ENCODE measurements at places on chromosomes 5 and 9. TPM values are rescaled to one million over a fixed set of nuclear protein-coding genes. Genes with fewer than 3 reads are reported as not detected.
A peak's percentile ranks its signal among the peaks of the same experiment; 100 is the strongest.

The SMARCA2 gene
- polyA plus RNA-seq: 105 TPM

The MSMP gene
- not detected for polyA plus RNA-seq

The INSL6 gene
- 0.54 TPM for polyA plus RNA-seq

GRCh38 chr5:2904399-2904798 lies 152.9 kb upstream of the IRX2 start:
- no peak for DNase-seq

The PCDHGB6 gene
- polyA plus RNA-seq: 8.3 TPM

DNA sequence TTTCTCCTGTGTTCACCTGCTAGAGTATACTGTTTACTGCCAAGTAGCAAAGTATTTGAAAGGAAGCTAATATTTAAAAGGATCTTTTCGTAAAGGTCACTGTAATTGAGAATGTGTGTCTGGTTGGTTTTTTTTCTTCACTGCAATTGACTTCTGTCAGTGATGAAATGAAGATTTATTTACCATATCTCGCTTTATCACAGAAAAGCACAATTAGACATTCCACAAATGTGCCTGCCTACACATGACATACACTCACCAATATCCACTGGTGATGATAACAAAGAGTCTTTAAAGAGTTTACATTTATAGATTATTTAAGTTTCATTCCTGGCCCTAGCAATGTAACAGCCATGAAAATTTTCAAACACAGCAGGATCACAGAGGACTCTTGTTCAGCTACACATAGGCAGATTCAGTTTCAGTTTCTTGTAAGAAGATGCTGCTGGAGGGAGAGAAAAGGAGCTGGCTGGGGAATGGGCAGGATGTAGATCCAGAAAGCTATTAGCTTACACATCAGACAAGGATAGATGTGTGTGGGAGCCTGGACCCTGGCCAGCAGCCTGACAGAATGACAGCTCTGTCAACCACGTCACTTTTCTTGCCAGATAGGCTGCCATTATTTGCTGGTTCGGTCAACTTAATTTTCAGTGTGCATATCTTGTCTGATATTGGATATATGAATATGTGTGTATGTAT lies 104.0 kb downstream of the GDNF start:
- no peak for DNase-seq

DNA sequence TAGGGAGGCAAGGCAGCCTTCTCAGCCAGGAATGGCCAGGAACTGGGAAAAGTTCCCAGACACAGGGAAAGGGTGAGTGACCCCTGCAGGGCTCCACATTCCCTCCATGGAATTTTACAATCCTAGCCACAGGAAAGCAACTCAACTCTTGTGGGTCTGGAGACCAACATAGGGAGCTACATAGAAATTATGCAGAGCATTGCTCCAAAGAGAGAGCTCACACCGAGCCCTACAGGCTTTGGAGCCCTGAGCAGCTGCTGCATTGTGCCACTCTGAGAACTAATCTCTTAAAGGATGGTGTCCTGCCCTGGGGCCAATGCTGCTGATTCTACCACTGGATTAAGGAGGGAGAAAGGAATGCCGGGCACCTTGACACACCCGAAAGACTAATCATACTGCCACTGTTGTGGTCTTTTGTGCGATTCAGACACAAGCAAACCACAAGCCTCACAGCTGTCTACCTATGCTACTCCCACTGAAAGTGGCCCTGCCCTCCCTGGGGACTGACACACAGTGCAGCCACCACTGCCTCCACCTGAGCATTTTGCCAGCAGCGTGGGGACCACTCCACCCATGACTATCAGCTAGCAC lies 1089.8 kb upstream of the NUDT12 start:
- DNase-seq: no peak

GRCh38 chr9:85610074-85610860 lies 131.5 kb downstream of the AGTPBP1 start:
- peak; percentile 73 for DNase-seq

DNA sequence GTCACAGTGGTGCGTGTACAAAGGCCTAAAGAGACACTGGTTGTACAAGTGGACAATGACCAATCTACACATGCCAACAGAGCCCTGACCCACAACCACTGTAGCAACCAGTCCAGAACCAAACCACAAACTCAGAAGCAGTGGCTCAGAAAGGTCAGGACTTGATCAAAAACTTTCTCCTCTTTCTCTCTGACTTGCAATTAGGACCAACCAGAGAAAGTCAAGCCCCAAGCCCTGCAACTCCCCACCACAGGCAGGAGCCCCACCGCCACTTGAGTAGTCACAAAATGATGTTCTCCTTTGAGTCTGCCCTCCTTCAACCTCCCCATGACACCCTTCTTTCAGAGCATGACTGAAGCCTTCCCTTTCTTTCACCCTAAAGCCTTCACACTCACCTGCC lies 291.8 kb downstream of the CDH10 start:
- DNase-seq: no peak

GRCh38 chr5:156438076-156438475 lies 111.1 kb downstream of the SGCD start:
- DNase-seq: no peak

- DNase-seq: no peak
Observed at GRCh38 chr5:7762267-7762666, 88.7 kb downstream of the CFAP90 start.

The TMEM215 gene
- 0.26 TPM for polyA plus RNA-seq

DNA sequence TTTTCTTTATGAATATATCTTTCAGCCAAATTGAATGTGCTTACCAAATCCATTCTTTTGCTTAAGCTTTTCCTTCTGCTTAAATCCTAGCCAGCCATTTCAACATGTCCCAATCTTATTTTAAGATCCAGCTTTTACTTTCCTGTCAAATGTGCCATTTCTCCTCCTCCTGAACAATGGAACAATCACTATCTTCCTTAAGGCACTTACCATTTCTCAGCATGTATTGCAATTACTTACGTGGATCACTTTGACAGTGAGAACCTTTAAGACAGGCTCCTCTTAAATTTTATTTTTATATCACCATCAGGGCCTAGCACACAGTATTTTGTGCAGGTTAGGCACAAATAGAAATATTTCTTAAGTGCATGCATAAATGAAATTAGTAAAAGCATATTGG lies 4.4 kb upstream of the CDO1 start:
- DNase-seq: no peak

DNA sequence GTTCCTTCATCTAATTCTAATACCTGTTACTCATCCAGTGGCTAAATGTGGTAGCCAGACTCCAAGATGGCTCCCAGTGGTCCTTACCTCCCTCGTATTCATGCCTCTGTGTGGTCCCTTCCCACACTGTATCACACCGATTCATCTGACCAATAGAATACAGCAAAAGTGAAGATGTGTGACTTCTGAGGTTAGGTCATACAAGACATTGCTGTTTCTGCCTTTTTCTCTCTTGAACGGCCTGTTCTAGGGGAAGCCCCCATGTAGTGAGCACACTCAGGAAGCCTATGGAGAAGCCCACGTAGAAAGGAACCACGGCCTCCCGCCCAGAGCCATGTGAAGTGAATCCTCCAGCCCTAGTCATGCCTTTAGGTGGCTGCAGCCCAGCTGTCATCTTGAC lies 9.4 kb upstream of the C5 start:
- no peak for DNase-seq

DNA sequence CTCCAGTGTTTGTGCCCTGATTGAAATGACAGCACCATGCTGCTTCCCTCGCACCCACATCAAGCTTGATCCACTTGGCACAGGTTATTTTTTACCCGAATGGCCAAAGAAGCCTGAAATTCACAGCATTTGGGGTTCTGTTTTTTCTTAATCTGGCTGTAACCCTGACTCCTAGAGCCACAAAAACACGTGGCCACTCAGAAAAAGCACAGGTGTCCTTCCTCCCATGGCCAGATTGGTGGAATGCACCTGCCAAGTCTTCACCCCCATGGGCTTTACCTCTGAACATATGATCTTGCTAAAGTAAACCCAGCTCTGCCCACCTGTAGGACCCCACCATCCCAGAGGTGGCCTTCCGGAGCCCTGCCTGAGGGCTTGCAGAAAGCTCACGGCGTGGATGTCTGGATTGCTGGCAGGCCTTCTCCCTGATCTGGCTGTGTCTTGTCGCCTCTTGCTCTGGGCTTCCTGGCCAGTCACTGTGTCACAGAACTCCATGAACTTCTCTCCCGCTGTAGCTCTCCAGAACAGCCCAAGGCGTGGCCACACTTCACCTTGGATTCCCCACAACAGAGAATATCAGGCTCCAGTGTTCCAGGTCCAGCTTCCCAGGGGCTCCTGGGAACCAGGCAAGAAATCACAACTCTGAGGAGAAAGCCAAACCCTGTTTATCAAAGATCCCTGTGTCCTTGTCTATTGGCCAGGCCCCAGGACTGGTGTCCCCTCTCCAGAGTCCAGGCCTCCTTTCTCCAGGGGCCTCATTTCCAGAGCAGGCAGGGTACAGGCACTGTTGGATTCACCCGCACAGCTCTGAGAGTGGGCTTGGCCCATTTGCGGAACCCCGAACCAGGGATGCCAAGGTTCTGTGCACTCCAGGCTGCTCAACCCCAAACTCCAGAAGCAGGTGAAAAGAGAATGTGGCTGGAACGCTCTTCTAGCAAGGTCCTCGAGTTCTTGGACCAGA lies 272.5 kb downstream of the SYK start:
- no peak for DNase-seq

GRCh38 chr5:116668390-116668789 lies 93.8 kb upstream of the SEMA6A start:
- DNase-seq: no peak

The SH3TC2 gene
- 0.50 TPM for polyA plus RNA-seq

DNA sequence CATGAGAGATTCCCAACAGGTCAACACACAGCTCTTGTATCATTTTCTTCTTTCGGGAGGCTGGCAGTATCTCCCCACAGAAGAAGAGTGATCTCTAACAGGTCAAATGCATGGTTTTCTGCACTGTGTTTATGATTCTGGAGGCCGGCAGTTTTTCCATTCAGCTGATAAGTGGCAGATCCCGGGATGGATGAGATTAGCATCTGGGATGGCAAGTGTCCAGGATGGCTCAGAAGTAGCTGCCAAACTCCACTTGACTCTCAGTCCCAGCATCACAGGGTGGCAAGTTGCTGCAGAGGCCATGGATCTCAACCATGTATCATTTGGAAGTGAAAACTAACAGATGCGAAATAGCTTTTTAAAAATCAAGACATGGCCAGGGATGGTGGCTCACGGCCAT lies 97.8 kb upstream of the SLC44A1 start:
- no peak for DNase-seq

- DNase-seq: no peak
Observed at GRCh38 chr5:62896121-62896893, 317.7 kb downstream of the LRRC70 start.

GRCh38 chr9:129714511-129715061 lies 38.3 kb downstream of the PTGES start:
- no peak for DNase-seq

GRCh38 chr5:159833846-159834245 lies 82.4 kb upstream of the ADRA1B start:
- DNase-seq: no peak

The AMBP gene
- polyA plus RNA-seq: 2.2 TPM

DNA sequence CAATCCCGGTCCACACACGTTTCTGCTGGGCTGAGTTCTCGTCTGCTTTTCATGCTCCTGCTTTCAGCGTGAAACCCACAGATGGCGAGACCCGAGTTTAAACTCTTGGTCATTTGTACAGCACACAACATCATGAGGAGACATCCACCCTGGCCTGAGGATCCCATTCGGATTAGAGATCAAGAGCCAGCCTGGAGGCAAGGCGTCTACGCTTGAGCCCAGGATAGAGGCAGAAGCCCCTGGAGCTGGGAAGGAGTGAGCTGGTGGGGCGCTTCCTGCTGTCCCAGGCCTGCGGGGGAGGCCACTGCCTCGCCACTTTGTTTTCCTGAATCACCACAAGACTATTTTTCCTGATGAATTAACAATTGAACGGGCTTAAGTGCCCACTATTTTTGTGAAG lies 281.9 kb upstream of the IRX4 start:
- no peak for DNase-seq

DNA sequence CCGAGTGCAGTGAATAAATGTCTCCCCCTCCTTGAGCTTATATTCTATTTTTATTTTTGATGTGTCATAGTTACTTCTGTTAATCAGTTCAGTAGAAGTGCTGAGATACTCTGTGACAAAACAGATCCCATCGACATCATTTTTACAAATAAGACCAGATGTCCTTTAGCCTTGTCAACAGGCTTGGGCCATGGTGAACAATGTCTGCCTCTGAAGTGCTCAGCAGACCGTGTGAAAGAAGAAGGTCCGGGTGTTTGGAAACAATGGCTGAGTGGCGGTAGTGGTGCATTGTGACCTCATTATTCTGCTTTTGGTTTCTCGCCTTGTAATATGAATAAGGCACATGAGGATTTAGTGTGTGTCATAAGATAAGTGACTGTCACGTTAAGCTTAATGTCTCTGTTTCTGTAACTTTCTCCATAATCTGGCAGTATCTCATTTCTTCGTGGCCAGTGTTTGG lies 71.2 kb downstream of the SYK start:
- no peak for DNase-seq

The PCDHB7 gene
- 6.1 TPM for polyA plus RNA-seq

The C9 gene
- 0.24 TPM for polyA plus RNA-seq

- DNase-seq: no peak
Observed at GRCh38 chr9:614431-614830, 227.1 kb upstream of the DMRT1 start.

DNA sequence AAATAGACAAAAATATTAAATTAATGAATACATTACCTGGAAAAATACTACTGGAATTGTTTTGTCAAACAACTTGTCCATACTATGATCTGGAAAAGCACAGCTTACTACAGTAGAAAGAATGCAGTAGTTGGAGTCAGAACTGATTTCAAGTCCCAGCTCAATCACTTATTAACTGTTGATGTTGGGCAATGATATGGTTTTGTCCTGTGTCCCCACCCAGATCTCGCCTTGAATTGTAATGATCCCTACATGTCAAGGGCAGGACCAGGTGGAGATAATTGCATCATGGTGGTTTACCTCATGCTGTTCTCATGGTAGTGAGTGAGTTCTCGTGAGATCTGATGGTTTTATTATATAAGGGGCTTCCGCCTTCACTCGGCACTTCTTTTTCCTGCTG lies 247.5 kb downstream of the CD180 start:
- no peak for DNase-seq

DNA sequence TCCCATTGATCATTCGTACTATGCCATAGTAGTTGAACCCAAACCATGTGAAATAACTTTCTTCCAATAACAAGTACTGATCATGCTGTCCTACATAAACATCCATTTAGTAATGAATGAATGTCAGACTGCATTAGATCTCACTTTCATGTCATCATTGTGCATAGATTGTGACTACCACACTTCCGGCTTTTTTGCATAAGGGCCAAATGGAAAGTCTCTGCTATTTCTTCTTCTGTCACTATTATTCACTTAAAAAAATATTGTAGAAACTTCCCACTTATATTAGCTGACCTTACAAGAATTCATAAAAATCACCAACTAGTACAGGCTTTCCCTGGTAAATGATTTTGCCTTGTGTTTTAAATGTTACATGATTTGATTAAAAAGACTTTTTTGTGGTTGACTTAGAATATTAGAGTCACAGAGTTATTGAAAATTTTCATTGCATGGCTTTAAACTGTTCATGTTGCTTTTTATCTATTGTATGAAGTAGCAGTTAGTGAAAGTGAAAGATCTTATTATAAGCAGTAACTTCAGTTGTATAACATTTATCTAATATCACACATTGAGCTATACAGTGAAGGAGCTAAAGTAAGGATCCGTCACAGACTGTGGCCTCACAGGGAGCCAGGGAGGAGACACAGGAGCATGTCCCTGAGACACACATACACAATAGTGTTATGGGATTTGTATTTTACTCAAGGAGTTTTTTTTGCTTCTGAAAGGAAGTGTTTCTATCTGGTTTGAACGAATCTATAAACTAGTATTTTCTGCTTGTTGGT lies 33.9 kb downstream of the LMNB1 start:
- DNase-seq: no peak

Measured in right renal pelvis (tissue), 4 donors.